ENCODE measurements at places on chromosomes 1 and 21.

DNA sequence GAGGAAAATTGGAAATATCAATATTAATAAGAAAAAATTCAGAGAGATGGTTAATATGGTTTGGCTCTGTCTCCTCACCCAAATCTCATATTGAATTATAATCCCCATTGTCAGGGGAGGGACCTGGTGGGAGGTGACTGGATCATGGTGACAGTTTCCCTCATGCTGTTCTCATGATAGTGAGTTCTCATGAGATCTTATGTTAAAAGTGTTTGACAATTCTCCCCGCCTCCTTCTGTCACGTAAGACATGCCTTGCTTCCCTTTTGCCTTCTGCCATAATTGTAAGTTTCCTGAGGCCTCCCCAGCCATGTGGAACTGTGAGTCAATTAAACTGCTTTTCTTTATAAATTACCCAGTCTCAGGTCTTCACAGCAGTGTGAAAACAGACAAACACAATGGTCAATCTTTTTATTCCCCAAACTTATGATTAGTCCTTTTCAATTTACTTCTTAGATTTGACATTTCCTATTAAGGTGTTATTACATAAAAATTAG lies 11.0 kb downstream of the EGLN1 start:
- DNase-seq: no peak

DNA sequence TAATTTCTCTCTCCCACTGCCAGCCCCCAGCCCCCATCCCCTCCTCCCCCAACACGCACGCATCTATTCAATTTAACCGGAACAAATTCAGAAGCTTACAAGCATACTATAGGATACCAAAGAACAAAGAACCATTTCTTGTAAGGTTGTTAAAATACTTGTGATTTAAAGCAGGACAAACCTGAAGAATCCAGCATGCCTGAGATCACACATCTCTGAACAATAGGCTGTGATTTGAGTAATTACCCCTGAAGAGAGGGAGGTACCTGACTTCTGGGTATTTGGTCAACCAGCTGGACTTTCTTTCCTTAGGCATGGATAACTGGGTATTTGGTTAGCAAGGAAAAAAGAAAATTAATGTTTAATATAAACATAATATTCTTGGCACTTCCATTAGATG lies 105.1 kb downstream of the NMNAT2 start:
- DNase-seq: no peak

- DNase-seq: no peak
Observed at GRCh38 chr1:246564839-246565750, 966 bp downstream of the TFB2M start.

DNA sequence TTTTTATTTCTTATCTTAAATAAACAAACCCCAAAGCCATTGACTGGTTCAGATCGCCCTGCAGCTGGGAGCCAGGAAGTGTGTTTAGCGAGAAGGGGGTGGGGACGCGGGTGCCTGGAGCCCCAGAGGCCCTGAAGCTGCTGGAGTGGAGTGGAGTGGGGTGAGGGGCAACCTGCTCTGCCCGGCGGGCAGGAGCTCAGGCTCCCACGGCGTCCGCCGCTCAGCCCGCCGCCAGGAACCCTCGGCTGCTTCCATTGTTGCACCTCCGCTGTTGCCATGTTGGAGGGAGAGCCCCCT lies 673 bp downstream of the PIK3C2B start:
- no peak for DNase-seq

DNA sequence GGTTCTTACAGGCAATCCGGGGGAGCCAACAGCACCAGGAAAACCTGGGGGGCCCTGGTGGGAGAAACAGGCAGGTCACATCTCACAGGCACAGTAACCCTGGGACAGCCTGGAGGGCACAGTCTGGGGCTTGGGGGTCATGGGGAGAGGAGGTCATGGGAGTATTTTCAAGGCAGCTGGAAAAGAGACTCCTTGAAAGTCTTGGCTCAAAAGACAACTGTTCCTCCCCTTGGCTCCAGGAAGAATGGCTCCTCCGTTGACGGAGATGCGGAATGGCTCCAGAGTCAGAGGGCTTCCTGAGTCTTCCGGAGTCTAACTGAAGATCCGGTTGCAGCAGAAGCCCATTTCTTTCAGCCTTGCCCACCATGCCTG lies 25.9 kb upstream of the PEF1 start:
- DNase-seq: no peak

DNA sequence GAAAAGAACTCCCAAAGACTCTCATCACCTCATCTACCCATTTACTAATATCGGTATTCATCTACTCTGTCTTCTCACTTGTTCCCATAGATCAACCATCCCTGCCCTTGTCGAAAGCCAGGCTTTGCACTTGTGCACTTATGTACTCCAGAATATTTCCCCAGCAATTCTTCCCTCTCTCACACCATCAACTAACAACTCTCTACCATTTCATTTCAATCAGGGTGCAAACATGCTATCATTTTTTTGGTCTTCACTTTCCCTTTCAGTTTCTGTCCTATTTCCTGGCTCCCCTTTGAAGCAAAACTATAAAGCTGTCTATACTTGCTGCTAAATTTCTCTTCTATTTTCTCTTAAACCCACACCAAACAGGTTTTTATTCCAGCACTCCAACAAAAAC lies 6.7 kb downstream of the C1orf105 start:
- no peak for DNase-seq

- no peak for DNase-seq
Observed at GRCh38 chr1:157819896-157820295, at the start of gene FCRL1. TSS of gene FCRL1 (minus strand) at chr1:157820120. CDS start at chr1:157820037, 83 bp downstream.

- DNase-seq: no peak
Observed at GRCh38 chr1:154940651-154941194, 4.2 kb upstream of the PMVK start.

- DNase-seq: no peak
Observed at GRCh38 chr21:29194847-29195246, 64.4 kb downstream of the MAP3K7CL start.

- no peak for DNase-seq
Observed at GRCh38 chr1:46798810-46799209, at the start of gene CYP4B1. TSS of gene CYP4B1 (plus strand) at chr1:46799046. CDS start at chr1:46799082, 36 bp downstream.

DNA sequence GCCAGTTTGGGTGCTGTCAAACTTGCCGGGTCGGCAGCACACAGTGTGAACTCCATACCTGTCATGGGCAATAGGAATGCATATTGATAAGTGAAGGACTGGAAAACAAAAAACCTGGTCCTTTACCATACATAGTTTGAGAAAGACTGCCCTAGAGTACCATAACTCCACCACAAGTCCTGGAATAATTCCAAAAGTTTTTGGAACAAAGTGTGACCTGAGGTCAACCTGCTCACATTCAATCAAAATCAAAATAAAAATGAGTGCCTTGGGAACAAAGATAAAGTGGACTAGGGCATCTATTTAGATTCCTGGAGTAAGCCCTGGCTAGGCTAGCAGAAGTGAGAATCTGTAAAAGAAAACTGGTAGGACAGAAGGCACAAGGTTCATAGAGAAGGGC lies 7.6 kb downstream of the PEX19 start:
- no peak for DNase-seq

DNA sequence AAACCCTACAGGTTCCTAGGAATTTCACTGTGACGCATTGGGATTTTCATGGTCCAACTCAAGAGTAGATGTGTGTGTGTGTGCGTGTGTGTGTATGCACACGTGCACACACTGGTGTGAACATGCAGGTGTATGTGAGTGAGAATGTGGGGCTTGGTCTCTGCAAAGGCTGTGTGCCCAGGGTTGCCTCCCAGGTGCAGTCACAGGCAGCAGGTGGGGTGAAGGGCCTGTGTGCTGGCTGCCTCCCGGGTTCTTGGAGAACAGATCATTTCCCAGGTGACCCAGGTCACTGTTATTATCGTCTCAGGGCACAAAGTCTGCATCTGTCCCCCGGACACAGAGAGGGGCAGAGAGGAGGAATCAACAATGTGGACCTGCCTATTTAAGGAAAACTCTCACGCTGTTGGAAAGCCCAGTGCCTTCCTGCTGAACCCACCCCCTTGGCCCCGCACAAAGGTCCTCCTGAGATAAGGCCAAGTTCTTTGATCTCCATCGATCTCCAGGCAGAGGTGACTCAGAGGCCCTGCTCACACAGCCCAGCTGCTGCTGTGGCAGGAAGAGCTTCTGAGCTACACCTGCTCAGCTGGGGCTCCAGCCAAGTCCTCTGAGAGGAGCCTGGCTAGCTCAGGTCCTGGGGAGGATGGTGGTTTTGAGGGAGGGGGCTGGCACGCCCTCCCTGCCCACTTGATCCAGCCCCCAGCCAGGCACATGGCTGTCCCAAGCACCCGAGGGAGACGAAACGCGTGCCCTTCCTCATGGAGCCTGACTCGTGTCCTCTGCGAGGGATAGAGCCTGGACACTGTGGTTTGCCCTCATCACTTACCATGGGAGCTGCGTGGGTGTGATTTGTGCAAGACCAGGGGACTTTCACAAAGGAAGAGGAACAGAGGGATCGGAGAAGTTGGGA lies 134.0 kb upstream of the ARHGEF16 start:
- DNase-seq: no peak

- DNase-seq: no peak
Observed at GRCh38 chr1:198056255-198056654, 100.5 kb upstream of the NEK7 start.

GRCh38 chr1:184940694-184941409 lies 33.5 kb downstream of the NIBAN1 start:
- DNase-seq: no peak

- DNase-seq: no peak
Observed at GRCh38 chr1:58780836-58781452, 2.9 kb downstream of the JUN start.

DNA sequence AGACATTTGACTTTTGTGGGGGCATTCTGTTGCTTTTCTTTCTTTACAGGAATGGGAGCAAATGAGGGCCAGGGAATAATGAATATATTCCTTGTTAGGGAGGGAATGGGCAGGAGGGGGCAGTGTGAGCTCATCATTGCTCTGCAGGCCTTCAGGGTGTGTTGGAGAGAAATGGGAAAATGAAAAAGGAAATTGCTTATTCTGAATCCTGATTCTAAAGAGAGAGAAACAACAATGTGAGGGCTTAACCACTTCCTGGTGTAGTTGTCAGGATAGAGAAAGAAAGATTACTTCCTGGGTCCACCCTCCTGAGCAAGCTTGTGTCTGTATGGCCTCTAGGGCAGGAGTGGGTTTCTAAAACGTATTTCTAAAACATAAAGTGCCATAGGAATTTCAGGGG lies 28.3 kb downstream of the VANGL2 start:
- DNase-seq: no peak

DNA sequence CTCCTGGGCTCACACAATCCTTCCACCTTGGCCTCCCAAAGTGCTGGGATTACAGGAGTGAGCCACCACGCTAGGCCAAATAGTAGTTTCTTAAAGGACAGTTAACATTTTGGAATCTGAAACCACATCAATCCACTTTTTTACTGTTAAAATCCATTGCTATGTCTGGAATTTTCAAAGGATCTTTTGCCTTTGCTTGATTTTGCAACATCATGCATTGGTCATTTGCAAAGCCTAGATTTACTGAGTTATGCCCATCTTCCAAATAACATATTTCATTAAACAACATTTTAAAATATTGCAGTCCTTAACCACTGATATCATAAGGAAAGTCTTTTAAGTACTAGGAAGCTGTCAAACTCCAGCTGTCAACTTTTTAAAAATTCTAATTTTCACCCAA lies 3.3 kb downstream of the POGZ start:
- no peak for DNase-seq

- DNase-seq: no peak
Observed at GRCh38 chr1:54581621-54582035, 33.6 kb downstream of the ACOT11 start.

DNA sequence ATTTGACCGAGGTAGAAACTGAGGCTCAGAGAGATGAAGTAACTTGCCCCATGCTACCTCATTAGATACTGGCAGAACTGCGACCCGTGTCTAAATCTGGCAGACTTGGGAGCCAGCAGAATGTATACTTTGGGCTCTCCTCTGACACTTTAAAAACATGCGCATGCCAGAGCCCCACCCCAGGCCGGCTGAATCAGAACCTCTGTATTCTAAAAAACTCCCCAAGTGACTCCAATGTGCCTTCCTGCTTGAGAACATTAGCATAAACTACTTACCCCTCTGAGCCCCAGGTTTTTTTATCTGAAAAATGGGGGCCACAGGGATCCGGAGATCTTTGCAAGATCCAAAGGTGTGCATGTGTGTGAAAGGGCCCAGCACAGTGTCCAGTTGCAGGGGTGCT lies 344.7 kb upstream of the USP24 start:
- no peak for DNase-seq

DNA sequence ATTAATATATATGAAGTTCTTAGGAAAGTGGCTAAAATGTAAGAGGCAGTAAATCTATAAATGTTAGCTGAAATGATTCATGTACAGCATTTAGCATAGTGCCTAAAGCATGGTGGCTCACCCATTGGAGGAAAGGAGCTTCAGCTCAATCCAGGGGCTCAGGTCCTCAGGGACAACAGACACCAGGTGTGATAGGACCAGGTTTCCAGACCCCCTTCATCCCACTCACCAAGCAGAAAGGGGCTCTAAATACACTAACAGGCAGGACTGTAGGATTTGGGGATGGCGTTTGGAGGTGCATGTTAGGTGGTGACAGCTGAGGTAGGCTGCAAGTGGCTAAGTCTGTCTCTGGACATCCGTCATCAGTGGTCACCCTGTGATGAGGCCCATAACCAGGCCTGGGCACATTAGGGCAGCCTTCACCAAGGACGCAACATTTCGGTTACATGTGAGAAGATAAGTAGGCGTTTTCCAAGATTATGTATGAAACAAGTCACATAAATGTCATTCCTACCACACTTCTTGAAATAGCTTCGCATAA lies 233.1 kb downstream of the C1orf94 start:
- DNase-seq: no peak

GRCh38 chr1:76337542-76338219 lies 263.1 kb downstream of the ST6GALNAC3 start:
- no peak for DNase-seq

DNA sequence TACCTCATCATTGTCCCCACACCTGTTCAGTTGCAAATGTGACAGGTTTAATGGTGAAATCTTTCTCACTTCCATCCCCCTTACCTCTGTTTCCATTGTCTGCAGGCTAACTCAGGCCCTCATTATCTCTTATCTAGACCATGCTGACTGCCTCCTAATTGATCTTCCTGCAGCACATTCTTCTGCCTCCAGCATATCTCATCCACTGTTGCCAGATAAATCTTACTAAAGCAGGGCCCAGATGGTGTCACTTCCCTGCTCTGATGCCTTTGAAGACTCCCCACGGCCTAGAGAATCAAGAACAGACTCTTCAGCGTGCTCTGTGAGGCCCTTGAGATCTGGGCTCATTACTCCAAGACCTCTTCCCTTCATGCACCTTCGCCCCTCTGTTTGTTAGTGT lies 230.1 kb downstream of the DUSP10 start:
- no peak for DNase-seq

DNA sequence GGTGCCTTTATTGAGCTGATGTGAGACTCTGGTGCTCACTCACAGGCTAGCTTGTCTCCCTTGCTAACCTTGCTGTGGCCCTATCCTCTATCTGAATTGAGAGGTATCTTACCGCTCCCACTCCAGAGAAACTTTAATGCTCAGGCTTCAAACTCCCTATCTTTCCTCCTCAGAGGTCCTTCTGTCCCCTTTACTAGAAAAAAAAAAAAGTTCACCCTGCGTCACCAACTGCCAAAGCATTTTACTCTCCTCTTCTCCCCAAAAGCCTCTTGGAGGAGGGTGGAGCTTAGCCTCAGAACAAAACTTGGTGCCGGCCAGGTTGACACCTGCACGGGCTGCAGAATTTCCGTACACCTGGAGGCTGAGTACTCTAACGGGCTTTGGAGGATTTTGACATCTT lies 55.1 kb downstream of the ATP2B4 start:
- no peak for DNase-seq

GRCh38 chr1:43054961-43055360 lies 96.3 kb upstream of the SLC2A1 start:
- no peak for DNase-seq

- DNase-seq: no peak
Observed at GRCh38 chr1:246836209-246836966, 95.4 kb downstream of the AHCTF1 start.

Data from stimulated activated CD4-positive, alpha-beta T cell treated with anti-CD3 and anti-CD28 coated beads, TNF-alpha, amount 100 ng/mL, for 4 hours (primary cell).